ENCODE measurements at places on chromosomes 2 and 18.

DNA sequence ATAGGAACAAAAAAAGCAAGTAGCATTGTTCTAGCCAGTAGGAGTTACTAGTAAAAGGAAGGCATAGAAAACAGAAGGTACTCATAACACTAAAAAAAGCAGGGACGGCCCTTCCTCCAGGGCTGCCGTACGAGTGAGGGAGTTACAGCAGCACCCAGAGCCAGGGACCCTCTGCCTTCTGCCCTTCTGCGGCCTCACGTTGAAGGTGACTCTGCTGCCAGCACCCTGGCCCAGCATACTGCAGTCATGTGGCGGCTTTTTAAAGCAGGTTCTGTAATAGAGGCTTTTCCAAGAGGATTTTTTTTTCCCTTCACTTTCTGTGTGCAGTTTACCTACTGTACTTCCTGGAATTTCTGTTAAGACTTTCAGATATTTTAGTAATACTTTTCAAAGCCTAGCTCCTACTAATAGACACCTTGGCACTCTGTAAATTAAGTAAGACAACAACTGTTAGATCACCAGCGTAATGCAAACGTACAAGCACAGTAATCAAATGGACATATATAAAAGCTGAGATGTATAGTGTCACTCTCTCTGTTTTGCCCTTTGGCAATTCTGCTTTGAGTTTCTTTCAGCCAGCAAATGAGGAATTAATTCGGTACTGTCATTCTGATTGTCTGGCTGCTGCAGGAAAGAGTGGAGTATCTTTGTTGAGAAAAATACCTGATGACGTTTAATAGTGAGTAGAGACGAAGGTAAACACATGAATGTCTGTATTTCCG lies 161.5 kb downstream of the PTGR3 start:
- no peak for DNase-seq

GRCh38 chr18:31447530-31448191 lies at the start of gene DSG3:
TSS of gene DSG3 (plus strand) at chr18:31447741. CDS start at chr18:31447878, 137 bp downstream.
- no peak for DNase-seq

- DNase-seq, result no peak
Observed at GRCh38 chr2:202442882-202443281, 66.8 kb downstream of the BMPR2 start.

DNA sequence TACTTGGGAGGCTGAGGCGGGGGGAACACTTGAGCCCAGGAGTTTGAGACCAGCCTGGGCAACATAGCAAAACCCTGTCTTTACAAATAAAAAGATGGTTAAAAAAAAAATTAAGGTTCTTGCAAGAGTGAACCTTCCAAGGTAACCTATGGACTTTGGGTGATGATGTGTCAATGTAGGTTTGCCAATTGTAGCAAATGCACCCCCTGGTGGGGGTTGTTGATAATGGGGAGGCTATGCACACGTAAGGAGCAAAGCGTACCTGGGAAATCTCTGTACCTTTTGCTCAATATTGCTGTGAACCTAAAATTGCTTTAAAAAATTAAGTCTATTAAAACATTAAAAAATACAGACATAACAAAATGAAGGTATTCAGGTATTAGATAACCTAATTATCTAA lies 70.4 kb downstream of the CWC22 start:
- no peak for DNase-seq

DNA sequence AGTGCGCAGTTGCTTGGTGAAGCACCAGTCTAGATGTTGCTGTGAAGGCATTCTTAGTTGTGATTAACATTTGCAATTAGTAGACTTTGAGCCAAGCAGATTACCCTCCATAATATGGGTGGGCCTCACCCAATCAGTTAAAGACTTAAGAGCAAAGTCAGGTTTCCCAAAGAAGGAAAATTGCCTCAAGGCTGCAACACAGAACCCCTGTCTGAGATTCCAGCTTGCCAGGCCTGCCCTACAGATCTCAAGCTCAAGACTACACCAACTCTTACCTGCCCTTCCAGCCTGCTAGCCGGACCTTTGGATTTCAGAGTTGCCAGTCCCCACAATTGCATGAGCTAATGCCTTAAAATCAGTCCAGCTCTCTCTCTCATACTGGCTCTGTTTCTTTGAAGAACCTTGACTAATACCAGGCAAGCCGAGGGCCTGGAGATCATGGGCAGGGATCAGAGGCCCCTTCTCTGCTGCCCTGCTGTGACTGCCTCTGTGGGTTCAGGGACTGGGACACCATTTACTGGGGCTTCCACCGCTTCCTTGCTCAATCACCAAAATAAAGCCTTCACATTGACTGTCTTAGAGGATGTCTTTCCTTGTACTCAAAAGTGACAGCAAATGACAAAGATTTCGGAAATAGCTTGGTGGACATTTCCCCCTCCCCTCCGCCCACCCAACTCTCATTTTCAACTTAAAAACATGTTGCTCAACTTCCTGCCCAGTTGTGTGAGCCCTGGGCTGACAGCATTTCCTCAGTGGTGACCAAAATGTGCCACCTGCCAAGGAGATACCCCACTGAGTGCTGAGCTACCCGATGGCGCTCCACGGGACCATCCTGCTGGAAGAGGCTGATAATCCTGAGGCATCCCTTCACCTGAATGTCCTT lies 86.7 kb downstream of the GALNT14 start:
- no peak for DNase-seq

DNA sequence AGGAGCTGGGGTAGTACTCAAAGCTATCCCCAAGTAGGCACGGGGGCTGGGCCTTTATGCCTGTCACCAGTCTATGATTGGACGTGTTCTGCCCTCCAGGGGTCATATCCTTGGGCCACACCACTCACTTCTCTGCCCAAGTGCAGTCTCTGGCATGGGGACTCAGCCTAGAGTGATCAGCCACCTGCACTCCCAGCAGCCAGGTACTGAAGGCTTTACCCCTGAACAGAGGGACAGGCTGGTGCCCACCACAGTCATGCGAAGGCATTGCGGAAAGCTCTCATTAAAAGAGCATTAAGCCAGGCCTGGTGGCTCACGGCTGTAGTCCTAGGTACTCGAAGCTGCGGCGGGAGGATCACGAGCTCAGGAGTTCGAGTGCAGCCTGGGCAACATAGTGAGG lies 199.4 kb downstream of the AGAP1 start:
- DNase-seq, result no peak

- DNase-seq, result no peak
Observed at GRCh38 chr2:100388703-100389102, 28.8 kb downstream of the CHST10 start.

GRCh38 chr2:216023055-216023648 lies 9.8 kb upstream of the MREG start:
- no peak for DNase-seq

GRCh38 chr2:177127821-177128220 lies 84.8 kb upstream of the HNRNPA3 start:
- no peak for DNase-seq
